ENCODE measurements at places on chromosomes 6 and 20.
A peak's percentile ranks its signal among the peaks of the same experiment; 100 is the strongest.

GRCh38 chr20:32116079-32116521, 6.6 kb downstream of the TM9SF4 start:
- DNase-seq = no peak

GRCh38 chr6:30862156-30862875, 22.0 kb upstream of the DDR1 start:
- DNase-seq = no peak

DNA sequence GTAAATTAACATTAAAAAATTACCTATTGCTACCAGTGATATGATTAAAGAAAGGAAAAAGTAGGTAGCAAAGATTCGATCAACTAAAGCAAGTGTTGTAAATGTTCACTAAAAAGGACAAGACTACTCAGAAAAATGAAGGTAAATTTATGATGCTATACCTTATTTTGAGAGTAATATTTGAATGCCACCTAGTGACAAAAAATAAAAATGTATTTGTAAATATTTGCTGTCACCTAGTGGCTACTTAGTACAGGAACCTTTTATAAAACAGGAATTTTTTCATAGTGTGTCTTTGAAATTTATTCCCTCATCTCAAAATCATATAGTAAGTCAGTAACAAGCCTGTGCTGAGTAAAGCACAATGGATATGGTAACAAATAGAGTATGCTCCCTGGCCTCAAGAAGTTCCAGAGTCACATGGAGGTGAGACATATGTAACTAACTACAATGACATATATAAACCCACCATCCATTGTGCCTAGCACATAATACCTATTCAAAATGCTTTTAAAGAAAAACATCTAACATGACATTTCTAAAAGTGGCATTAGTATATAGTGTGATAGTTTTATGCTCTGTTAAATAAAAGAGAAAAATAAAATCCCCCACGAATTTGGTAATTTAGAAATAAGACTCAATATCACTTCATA, 193.1 kb upstream of the SIM1 start:
- DNase-seq = no peak

DNA sequence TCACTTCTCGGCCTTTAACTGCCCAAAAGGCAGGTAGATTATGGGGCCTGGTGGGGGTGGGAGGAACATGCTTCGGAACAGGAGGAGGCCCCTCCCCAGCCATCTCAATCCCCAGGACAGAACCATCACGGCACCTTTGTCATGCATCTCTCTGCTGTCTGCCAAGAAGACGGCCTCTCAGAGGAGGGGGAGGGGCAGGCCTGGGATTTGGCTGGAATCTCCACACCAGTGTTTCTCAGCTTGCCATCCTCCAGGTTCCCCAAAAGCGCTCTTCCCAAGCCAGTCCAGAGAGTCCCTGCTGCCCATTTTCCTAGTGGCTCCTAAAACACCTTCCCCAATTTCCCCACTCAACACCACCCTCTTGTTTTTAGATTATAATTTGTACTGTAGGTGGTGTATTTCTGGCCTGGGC, 2.5 kb upstream of the POU5F1 start:
- peak; percentile 97 for DNase-seq

GRCh38 chr20:32364554-32365208, 6.5 kb downstream of the ASXL1 start:
- no peak for DNase-seq
